ENCODE measurements at places on chromosomes 4 and X.

GRCh38 chr4:152431291-152431690, 104.6 kb downstream of the FBXW7 start:
- DNase-seq = no peak

GRCh38 chr4:171340258-171340657, 472.9 kb upstream of the GALNTL6 start:
- DNase-seq = no peak

- DNase-seq = no peak
Measured at GRCh38 chrX:13966793-13967125, 62.9 kb downstream of the GEMIN8 start.

DNA sequence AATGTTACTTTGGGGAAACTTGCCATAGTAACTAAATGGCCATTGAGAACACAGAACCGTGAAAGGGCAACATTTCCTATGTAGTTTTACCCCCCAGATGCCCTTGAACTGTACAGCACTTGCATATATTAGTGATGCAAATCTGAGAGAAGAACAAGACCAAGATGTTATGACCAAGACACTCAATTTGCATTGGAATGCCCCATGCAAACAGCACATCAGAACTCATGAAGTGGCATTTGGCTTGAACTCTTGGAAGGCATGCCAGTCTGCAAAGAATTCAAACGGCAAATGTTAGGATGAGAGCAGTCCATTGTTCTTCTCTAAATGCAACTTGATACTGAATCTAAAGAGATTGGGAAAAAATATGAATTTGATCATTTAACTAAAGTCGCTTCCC, 139.4 kb upstream of the CXorf66 start:
- no peak for DNase-seq

DNA sequence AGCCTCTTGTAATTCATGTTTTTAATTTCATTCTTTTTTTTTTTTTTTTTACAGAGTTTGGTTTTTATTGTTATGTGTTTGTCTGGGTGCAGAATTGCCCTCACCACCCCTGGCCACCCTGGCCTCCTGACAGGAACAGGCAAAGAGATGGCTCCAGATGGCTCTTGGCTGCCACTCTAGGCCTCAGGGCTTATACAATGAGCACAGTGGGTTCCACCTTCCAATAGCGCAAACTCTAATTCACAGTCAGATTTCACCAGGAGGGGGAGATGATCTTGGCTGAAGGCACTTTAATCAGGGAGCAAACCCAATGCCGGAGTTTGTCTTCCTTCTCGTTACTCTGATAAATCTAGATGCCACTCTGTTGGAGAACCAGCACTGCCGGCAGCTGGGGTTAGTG, 24.8 kb downstream of the CPE start:
- no peak for DNase-seq

DNA sequence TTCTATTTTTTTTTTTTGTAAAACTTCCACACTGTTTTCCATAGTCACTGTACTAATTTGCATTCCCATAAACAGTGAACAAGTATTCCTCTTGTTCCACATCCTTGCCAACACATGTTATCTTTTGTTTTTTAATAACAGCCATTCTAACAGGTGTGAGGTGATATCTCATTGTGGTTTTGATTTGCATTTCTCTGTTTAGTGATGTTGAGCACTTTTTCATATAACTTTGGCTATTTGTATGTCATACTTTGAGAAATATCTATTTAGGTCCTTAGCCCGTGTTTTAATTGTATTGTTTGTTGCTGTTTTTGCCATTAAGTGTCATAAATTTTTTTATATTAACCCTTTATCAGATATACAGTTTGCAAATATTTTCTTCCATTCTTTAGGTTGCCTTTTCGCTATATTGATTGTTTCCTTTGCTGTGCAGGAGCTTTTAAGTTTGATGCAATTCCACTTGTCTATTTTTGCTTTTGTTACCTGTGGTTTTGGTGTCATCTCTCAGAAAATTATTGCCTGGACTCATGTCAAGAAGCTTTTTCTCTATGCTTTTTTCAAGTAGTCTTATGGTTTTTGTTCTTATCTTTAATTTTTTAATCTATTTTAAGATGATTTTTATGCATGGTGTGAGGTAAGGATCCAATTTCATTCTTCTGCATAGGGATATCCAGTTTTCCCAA, 27.9 kb upstream of the NDNF start:
- DNase-seq = no peak

GRCh38 chrX:16573781-16574180, 76.2 kb upstream of the S100G start:
- DNase-seq = no peak

GRCh38 chr4:156633847-156634246, 337.8 kb downstream of the PDGFC start:
- no peak for DNase-seq

DNA sequence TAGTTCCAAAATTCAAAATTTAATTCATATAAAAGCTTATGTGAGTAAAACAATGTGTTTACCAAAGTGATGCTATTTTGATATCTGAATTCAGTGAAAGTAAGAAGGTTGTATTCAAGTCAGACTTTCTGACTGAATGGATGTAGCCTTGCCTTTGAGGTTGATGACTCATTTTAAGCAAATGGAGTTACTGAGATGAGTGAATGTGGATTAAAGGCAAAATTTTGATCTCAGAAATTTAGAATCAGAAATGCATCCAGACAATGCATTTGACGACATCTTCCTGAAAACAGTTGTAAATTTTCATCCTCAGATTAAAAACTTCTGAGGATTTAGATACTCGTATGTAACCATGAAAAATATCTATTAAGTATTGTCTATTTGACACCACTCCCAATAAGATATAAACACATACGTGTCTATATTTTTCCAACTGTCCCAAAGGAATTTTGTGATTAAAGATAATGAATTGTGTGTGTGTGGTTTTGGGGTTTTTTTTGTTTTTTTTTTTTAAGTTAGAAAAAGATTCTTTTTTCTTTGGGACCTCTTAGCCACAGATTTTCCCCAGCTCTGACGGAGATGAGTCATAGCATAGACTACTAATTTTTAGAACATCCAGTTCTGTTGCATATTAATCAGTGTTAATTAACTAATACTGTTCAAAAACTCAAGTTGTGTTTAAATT, 34.4 kb downstream of the NFKB1 start:
- DNase-seq = no peak

- no peak for DNase-seq
Measured at GRCh38 chrX:362937-363620, 23.6 kb downstream of the PPP2R3B start.

DNA sequence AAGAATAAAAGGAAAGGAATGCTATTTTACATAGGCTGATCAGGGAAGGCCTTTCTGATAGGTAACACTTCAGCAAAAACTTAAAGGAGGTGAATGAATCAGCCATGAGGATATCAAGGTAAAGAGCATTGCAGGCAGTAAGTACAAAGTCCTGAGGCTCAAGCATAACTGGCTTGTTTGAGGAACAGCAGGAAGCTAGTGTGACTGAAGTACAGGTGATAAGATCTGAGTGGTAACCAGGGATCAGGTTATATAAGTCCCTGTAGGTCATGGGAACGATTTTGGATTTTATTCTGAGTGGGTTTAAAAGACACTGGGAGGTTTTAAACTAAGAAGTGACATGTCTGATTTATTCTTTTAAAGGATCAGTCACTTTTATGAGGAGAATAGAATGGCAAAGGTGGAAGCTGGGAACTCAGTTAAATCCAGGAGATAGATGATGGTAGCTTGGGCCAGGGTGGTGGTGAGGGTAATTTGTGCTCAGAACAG, 47.1 kb upstream of the THOC2 start:
- DNase-seq = no peak

GRCh38 chrX:106725931-106726330, 570 bp upstream of the RNF128 start:
- DNase-seq = no peak

DNA sequence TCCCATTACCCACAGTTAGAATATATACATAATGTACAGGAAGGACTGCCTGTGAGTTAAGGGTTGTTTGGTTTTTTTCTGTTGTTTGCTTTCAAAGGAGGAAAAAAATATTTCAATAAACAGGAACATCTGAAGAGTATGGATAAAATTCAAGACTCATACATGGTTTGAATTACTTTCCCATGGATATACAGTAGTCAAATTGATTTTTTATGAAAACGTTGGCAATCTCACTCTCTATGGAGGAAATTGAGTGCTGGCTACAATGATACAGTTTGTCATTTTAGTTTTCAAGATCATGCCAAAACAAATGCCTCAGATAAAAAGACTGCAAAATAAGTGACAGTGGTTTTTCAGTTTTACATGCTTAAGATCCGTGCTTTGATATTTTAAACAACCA, 116.6 kb downstream of the SH3RF1 start:
- no peak for DNase-seq

DNA sequence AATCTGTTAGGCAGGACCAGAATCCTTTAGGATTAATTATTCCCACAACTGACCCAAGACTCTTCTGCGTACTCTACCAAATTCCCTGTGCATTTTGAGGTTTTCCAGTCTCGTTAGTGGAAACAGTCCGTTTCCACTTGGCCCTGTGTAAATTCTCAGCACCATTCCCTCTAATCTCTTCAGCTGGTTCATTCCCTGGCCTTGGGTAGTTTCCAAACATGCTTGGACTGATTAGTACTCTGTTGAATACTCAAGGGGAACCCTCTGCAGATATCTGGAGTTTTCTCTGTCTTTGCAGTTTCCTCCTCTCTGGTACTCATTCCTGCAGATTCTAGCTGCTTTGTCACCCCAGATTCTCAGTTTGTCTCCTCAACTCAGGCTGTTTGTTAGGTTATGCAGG, 80.4 kb downstream of the ZFX start:
- DNase-seq = no peak

DNA sequence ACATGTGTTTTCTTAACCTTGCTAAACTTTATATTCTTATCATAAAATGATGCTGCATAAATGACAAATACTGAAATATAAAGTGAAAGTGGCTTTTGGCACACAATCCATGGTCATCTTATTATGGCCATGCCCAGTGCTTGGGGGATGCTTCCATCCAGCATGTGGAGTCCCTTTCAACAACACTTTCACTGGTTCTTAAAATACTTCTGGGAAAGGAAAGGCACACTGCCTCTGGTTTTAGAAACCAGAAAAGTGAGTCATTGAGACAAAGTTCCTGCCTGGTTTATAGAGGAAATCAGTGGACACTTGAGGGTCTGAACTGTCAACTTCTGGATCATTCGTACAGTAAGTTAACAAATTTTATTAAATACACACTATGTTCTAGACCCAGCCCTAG, 248.0 kb upstream of the ADAMTS3 start:
- DNase-seq = no peak

GRCh38 chrX:39854772-39855747, 242.7 kb downstream of the BCOR start:
- no peak for DNase-seq

- no peak for DNase-seq
Measured at GRCh38 chrX:132615391-132616131, 126.7 kb upstream of the MBNL3 start.

DNA sequence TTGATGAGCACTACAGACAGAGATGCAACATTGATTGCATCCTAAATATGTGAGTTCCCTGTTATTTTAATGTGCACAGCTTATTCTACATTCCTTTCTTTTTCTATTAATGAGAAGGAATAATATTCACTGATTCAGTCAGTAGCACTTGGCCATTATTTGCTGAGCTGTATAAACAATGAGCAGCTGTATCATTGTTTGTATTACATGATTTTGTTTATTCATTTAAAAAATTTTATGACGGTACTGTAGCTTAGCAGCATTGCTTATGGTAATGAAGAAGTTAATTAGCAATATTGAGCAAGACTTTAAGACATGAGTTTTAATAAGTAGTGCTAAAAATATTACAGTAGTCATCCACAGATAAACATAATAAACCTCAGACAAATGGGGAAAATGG, 582.0 kb downstream of the ADGRL3 start:
- DNase-seq = no peak

GRCh38 chrX:151825925-151826485, 86.7 kb upstream of the MAGEA4 start:
- no peak for DNase-seq
